ENCODE measurements at places on chromosomes 4 and X.

GRCh38 chr4:113344100-113344499, 294.6 kb downstream of the ANK2 start:
- DNase-seq, result no peak

DNA sequence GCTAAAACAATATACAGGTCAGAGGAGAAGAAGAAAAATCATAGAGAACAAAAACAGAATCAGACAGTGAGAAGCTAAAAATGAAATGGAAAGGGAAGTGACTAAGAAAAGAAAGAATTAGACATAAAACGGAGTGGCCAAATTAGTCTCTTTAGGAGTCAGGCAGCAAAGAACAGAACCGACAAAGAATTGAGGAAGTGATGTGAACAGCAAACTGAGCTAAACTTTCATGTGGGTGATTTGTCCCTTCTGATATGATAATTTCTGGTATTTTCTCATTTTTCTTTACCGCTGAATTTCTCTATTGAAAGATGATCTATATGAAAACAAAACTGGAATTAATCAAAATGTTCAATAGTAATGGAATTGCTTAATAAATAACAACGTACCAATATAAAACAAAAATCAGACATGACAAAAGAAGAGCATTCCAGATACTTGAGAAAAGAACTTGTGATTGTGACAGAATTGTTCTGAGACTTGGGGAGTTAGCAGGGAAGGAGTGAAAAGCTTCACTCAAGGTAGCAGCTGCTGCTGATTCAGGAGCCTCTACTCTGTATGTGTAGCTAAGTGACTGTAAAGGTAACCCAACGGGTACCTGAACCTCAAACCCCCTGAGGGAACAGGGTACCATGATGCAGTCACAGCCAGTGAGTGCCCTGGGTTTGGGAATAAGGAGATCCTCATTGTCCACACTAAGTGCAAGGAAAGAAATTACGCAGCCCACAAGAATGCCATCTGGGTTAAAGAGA, 8.8 kb downstream of the TAPT1 start:
- peak; percentile 47 for DNase-seq

GRCh38 chr4:28565396-28565795, 1704.8 kb downstream of the STIM2 start:
- no peak for DNase-seq

- no peak for DNase-seq
Observed at GRCh38 chr4:140736669-140737343, 19.4 kb downstream of the TBC1D9 start.

GRCh38 chr4:174080361-174080760, 203.1 kb downstream of the FBXO8 start:
- no peak for DNase-seq

DNA sequence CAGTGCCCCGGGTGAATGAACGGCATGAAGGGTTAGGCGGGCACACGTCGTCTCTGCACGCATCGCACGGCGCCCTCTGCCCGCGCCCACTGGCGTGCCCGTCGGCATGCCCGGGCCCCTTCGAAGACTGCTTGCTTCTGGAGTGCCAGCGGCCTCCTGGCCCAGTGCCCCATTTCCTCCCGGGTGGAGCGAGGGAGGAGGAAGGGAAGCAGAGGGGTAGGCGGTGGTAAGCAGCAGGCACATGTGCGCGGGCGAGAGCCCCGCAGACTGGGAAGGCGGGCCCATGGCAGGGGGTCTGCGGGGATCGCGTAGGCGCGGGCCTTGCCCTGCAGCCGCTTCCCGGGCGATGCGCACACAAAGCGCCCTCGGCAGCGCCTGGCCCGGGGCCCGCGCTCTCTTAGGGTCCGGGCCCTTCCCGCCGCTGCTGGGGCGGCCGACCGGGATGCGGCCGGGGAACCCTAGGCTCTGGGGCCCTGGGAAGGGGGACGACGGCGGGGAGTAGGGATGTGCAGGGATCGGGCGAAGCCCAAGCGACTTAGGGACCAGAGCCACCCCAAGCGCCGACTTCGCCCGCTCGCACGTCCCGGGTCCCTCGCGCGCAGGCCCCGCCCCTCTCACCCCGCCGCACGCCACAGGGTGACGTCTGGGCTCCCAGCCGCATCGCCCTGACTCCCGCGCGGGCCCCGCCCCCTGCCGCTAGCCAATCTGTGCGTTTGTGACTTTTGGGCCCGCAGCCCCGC, 866 bp upstream of the EMD start:
- peak; percentile 21 for DNase-seq

GRCh38 chrX:19089555-19090040, 32.7 kb downstream of the ADGRG2 start:
- no peak for DNase-seq

DNA sequence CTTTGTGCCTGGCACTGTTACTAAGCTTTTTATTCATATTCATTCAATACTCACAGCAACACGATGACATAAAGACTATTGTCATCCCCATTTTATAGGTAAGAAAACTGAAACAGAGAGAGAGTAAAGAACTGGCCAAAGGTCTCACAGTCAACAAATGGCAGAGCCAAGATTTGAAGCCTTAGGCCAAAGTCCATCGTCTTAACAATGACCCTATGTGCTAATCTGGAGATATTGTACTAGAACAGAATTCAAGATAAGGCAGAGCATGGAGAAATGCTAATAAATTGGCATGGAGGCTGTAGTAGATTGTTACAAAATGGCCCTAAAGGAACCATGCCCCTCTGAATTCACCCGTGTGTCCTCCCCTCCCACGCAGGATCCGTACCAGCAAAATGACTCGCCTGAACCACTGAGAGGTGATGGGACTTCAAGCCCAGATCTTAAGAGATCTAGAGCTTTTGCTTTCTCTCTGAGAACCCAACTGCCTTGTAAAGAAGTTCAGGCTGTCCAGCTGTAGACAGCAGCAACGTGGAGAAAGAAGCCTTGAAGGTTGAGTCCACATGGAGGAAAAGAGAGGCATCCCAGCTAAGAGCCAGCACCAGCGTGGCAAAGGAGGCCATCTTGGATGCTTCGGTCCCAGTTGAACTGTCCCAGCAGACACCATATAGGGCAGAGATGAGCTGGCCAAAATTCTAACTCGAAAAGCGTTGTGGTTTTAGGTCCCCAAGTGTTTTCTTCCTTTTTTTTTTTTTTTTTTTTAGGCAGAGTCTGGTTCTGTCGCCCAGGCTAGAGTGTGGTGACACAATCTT, 52.8 kb upstream of the RBM47 start:
- DNase-seq, result peak; percentile 68

DNA sequence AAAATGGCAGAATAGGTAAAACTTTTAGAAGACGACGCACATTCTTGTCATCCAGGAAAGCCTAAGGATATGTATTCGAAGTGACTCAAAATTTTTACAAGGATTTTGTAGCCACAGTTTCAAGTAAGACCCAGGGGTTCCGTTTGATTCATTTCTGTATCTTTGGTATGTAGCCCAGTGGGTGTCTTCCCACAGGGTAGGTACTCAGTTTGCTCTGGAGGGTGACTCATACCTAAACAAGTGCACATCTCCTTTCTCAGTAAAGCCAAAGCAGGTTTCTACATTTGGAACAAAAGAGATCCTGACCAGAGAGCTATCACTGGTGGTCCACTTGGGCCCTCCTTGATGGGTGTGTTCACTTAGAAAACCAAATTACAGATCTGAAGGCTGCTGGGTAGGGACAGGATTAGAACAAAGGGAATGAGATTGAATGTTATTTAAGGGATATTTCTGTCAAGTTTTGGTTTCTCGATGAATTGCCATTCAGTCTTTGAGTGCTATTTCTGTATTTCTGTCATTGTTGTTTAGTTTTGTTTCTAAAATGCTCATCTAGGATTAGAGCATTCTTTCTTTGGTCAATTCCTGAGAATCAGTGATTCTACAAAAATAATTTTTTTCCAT, 56.1 kb downstream of the PLS3 start:
- no peak for DNase-seq

- DNase-seq, result no peak
Observed at GRCh38 chrX:48086082-48086481, 14.6 kb upstream of the ZNF630 start.

DNA sequence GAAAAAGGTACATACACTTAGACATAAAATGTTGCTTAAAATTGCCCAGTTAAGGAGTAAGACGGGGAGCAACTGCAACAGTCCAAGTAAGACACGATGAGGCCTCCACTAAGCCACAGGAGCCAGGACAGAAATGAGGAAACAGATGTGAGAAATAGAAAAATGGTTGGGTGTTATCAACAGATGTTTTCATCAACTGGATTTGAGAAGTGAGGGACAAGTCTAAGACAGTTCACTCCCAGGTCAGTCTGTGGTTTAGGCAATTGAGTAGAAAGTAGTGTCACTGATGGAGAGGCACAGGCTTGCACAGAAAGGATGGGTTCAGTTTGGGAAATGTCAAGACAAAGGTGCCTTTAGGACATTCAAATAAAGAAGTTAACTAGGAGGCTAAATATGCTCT, 23.5 kb upstream of the PHF8 start:
- DNase-seq, result no peak

- no peak for DNase-seq
Observed at GRCh38 chrX:103552236-103552635, 32.9 kb upstream of the RAB40A start.

- no peak for DNase-seq
Observed at GRCh38 chr4:26763063-26763462, 97.6 kb upstream of the STIM2 start.

DNA sequence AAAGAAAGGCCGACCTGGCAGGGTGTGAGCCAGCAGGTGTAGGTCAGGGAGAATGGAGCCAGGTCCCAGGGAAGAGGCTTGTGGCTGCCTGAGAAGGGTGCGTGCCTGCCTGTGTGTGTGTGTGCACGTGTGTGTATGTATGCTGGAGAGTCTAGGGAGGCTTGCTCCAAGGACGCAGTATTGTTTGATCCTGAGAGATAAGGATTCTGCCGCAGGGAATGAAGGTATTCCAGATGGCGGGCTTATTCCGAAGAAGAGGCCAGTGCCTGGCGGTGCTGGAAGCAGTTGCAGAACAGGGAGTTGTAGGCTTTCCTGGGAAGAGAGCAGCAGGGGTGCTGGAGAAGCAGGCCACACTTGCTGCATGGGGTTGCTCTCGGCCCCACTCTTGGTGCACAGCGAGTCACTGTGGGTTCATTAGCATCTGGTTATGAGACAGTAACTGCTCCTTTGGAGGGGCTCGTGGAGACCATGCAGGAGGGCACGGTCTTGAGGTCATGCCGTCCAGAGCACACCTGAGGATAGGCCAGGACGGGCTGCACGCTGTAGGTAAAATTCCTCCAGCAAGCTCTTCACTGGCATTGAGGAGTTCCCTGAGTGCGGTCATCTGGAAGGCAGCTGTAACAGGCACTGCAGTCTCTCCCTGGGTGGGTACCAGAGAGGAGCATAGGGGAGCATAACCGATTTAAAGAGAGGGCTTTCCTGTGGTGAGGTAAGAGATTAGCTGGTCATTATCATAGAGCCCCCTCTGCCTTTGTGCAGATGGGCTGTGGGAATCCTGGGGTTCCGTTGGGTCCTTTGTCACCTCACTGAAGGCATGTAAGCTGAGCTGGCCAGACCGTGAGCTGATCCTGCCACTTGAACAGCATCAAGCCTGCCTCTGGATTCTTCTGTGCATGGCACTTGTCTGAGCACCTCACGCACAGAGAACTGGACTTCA, 29.9 kb upstream of the MSANTD1 start:
- DNase-seq, result no peak

Data from suppressor macrophage treated with lipopolysaccharide for 4 hours (primary cell).